ENCODE measurements at places on chromosomes 5 and 9.

GRCh38 chr9:105515811-105516413, 42.0 kb upstream of the FKTN start:
- DNase-seq, result no peak

GRCh38 chr5:141928051-141928450, 4.4 kb downstream of the DELE1 start:
- DNase-seq, result no peak

GRCh38 chr9:136832581-136832980, 9.7 kb upstream of the AJM1 start:
- no peak for DNase-seq

DNA sequence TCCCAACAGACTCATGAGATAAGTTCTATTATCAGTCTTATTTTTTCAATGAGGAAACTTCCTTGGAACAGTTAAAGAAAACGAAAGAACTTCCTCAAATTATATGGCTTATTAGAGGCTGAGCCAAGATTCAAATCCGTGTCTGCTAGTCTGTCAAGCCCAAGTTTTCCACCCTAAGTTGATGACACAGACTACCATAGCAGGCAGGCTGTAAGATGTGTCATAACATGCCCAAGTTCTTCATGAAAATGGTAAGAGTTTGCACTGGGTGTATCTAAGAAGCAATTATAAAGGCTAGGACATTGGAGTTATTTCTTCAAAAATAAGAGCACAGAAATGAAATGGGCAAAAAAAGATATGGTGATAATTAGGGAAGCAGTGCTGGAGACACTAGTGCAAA, 634.5 kb downstream of the BRINP1 start:
- no peak for DNase-seq

DNA sequence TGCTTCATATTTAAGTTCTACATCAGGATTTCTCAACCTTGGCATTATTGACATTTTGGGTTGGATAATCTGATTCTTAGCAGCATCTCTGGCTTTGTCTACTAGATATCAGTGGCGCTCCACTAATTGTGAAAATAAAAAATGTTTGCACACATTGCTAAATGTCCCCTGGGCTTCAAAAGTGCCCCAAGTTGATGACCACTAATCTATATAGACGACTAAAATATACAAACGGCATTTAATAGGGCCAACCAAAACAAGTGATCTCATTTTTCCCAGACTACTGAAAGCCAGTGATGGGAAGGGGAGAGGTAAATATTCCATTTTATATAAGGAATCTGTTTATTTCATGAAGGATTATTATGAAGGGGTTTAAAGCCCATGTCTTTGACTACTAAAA, 118.6 kb downstream of the HOMER1 start:
- no peak for DNase-seq

- DNase-seq, result no peak
These were observed 138.8 kb downstream of the KDM4C start for GRCh38 chr9:6896562-6896961.

DNA sequence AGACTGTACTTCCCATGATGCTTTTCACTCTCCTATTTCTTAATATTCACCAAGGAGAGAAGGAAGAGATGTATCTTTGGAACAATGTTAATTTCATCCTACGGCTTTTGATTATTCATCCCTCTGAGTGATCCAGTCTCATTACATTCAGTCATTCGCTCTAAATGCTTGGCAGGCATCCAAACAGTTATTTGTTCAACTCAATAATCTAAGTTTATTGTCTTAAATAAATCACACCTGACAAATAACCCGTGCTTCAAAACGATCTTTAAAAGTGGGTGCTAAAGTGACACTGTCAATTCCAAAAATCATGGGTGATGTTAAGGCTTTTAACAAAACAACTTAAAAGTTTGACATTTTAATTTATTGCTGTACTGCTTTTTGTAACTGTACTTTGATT, 233.1 kb downstream of the RASEF start:
- DNase-seq, result no peak

- no peak for DNase-seq
These were observed 535.2 kb downstream of the IRX1 start for GRCh38 chr5:4130819-4131218.

- DNase-seq, result no peak
These were observed 162.1 kb downstream of the ELAVL2 start for GRCh38 chr9:23663946-23664345.

DNA sequence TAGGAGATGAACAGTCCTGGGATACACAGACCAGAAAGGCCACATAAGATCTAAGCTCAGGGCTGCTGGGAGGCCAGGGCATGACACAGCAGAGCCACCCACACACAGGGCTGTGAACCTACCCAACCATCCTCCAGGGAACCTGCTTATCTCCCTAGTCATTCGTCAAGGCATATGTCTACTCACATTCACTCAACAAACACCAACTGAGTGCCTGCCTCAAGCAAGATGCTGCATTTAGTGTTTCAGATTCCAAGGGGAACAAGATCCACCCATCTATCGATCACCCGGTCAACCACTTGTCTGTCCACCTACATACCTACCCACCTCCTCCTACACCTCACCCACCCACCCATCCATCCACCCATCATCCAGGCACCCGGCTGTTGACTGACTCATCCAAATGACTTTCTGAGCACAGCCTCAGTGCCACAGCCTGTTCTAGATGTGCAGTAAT, 1.9 kb downstream of the DPM2 start:
- no peak for DNase-seq

GRCh38 chr5:169702693-169703481, 65.8 kb downstream of the DOCK2 start:
- DNase-seq, result no peak

DNA sequence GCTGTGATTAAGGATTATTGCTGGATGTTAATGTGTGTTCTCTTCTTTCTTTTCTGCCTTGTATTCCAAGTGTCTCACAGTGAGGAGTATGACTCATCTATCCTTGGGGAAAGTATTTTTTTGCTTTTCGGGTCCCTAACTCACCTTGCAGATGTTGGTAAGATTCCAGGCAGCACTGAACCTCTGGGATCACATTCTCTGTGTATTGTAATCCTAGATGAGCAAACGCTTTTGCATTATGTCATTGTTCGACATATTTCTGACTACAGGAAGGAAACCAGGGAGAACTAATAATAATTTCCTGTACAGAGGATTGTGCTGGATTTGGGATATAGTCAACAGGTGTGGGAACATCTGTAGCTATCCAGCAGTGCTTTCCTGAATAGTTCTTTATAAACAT, 246.1 kb upstream of the TUT7 start:
- no peak for DNase-seq

DNA sequence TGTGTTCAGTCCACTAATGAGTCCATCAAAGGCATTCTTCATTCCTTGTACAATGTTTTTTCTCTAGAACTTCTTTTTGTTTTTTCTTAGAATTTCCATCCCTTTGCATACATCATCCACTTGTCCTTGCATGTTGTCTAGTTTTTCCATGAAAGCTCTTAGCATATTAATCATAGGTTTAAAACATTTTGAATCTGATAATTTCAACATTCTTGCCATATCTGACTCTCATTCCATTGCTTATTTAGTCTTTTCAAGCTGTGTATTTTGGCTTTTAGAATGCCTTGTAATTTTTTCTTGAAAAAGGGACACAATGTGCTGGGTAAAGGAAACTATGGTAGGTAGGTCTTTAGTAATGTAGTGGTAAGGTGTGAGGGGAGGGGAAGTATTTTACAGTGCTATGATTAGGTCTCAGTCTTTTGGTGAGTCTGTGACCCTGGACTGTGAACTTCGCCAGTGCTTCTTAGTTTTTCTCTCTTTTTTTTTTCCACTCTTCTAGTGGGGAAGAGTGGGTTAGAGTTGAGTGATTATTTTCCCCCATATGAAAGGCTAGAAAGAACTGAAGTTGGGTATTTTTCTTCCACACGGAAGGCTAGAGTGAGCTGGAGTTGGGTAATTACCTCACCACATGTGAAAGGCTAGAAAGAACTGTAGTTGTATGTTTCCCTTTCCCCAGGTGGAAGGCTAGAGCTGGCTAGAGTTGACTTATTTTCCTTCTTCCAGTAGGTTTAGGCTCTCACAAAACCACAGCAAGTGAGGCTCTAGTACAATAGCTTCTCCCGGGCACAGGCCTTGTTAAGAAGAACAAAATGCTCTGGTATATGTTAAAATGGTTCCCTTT, 172.1 kb downstream of the SNX18 start:
- no peak for DNase-seq

GRCh38 chr5:86979811-86980411, 287.8 kb upstream of the RASA1 start:
- no peak for DNase-seq

- no peak for DNase-seq
These were observed 502.8 kb downstream of the BNC2 start for GRCh38 chr9:16367605-16368231.

DNA sequence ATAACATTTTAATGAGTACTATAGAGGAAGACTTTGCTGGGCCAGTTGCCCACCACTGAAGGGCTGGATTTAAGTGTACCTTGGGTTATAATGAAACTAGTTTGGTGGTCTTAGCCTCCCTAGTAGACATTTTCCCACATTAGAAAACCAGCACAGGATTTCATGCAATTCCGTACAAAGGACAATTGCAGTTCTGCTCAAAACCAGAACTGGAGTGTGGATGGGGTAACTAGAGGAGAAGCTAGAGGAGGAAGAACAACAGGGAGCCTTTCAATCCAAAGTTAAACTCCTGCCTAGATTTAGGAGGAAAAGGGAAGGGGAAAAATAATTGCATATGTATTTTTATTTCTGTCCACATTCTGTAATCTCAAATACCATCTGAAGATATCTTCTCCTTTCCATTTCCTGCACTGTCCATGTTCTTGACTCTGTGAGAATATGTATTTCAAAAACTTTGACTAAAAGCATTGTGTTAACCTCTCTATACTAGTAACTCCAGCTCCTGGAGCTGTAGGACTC, 97.5 kb upstream of the SSBP2 start:
- DNase-seq, result no peak

DNA sequence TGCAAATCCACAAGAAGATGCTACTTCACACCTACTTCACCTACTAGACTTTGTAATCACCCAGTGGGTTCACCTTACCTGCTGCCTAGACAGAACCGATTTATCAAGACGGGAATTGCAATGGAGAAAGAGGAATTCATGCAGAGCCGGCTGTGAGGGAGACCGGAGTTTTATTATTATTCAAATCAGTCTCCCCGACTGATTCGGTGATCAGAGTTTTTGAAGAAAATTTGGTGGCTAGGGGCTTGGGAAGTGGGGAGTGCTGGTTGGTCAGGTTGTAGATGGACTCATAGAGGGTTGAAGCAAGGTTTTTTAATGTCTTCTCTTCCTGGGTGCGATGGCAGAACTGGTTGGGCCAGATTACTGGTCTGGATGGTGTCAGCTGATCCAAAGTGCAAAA, 23.4 kb downstream of the SFXN1 start:
- no peak for DNase-seq
